Gastroesophageal sphincter (tissue), 4 donors: ENCODE measurements at places on chromosomes 1 and 21. TPM values are rescaled to one million over a fixed set of nuclear protein-coding genes. Genes with fewer than 3 reads are reported as not detected.

- ATAC-seq, result no peak
These were observed 5.2 kb downstream of the IFI6 start for GRCh38 chr1:27666791-27667254.

GRCh38 chr21:45768740-45769048, 125.2 kb downstream of the PCBP3 start:
- no peak for ATAC-seq

- ATAC-seq, result no peak
These were observed 49.5 kb upstream of the KCNK2 start for GRCh38 chr1:215032911-215033526.

DNA sequence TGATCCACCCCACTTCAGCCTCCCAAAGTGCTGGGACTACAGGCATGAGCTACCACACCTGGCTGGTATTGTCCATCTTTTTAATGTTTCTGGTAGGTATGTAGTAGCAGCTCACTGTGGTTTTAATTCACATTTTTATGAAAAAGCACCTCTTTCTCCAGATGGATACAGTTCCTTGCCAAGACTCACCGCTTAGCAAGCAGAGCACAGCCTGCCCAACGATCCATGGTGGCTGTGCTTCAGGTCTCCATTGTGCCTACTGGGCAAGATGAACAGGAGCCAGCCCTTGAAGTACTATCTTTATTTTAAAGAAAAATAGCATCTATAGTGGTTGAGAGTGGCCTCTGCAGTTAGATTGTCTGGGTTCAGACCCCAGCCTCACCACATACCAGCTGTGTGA, 37.6 kb upstream of the GRHL3 start:
- no peak for ATAC-seq

GRCh38 chr1:165632491-165632890, 1.5 kb downstream of the MGST3 start:
- no peak for ATAC-seq

- peak; percentile 77 for ATAC-seq
These were observed 1.5 kb downstream of the ATP8B2 start for GRCh38 chr1:154326546-154327465.

- no peak for ATAC-seq
These were observed 577.2 kb upstream of the ZRANB2 start for GRCh38 chr1:71657891-71658679.

GRCh38 chr1:217626321-217626720, 4.6 kb downstream of the GPATCH2 start:
- ATAC-seq, result no peak

- ATAC-seq, result no peak
These were observed 72.0 kb upstream of the ATF3 start for GRCh38 chr1:212536586-212536985.

DNA sequence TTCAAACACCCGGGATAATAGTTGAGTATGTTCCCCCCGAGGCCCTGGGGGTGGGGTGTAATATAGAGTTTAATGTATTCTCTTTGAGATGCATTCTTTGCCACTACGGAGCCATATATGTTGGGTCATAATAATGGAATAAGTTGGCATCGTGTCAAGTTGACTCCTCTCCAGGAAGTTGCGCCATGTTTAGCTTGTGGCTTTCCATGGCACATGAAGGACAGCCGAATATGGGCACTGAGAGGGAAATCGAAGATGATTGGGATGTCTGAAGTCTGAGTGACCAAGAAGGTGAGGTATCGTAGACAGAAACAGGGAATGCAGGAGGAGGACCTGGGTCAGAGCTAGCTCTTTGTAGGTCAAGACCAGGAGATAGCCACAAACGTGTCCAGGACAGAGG, 92.6 kb downstream of the PAX7 start:
- ATAC-seq, result no peak

GRCh38 chr1:168281603-168282325, 1.1 kb downstream of the TBX19 start:
- no peak for ATAC-seq

- no peak for ATAC-seq
These were observed 94.2 kb upstream of the SERBP1 start for GRCh38 chr1:67524143-67525052.

DNA sequence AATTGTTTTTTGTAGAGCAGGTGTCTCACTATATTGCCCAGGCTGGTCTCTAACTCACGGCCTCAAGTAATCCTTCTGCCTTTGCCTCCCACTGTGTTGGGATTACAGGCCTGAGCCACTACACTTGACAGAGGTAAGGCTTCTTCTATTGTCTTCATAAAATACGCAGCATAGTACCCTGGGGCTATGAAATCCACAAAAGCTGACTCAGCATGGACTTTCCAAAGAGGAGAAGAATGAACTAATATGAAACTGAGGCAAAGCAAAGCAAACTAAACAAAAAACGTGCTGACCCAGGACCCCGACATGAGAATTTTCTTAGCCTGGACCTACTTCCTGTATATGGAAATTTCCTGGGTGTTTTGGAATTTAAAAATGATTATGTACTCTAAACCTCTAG, 18.5 kb upstream of the ATP13A2 start:
- no peak for ATAC-seq

DNA sequence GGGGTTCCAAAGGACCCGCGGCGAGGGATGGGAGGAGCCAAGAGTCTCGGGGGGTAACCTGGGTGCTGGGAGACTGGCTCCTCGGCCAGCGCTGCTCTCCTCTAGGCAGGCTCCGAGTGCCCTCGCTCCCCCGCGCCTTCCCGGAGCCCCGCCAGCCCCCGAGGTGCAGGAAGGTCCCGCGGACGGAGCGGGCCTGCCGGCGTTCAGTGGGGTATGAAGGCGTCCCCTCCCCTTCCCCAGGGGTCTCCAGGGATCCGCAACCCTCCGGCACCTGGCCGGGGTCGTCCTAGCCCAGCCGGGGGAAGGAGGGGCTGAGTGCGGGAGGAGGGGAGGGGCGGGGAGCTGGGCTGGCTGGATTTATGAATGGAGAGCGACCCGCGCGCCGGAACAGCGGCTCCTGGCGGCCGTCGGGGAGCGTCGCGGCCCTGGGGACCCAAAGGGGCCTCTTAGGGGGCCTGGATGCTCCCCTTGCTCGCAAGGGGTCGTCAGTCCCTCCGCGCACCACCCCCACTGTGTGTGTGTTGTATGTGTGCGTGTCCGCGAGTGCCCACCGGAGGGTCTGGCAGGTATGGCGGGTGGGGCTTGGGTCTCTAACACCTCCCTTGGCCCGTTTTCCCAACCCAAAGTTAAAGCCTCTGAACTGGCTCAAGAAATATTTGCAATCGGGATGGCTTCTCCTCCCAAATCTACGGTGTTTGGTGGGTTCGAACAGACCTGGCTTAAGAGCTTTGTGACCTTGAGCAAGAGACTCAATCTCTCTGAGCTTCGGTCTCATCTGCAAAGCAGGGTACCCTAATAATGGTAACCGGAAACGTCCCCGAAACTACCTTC, 642 bp downstream of the HCRTR1 start:
- peak; percentile 35 for ATAC-seq

DNA sequence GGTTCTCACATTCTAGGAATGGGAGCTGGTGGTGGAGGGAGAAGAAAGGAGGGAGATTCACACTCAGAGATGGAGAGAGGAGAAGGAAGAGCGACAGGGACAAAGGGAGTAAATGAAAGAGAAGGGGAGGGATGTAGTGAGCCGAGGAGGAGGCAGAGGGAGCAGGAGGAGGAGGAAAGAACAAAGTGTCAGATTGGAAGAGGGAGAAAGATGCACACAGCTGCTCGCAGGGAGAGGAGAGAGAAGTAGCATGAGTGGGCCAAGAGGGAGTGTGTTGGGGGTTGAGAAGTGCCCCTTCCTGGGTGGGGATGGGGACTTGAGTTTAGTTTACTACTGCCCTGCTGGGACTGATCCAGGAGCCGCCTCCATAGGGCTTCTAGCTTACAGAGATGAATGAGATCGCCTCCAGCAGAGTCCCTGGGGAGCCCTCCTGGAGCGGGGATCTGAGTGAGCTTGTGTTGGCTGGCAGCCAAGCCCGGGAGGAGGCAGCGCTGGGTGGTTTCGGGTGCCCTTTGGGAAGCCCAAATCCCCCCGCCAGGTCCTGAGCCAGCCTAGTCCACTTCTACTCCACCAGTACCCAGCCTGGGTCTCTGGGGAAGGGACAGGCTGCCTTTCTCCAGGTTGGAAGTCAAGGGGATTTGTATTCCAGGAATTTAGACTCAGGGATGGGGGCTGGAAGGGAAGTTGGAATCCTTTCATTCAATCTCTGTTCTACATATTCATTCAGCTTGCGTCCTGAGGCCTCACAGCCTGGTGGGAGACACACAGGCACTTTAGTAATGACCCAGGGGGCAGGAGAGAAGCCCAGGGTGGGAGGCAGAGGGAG, 20.9 kb downstream of the PTPRU start:
- ATAC-seq, result no peak

- no peak for ATAC-seq
These were observed 118.8 kb upstream of the IRF2BP2 start for GRCh38 chr1:234728740-234729139.

DNA sequence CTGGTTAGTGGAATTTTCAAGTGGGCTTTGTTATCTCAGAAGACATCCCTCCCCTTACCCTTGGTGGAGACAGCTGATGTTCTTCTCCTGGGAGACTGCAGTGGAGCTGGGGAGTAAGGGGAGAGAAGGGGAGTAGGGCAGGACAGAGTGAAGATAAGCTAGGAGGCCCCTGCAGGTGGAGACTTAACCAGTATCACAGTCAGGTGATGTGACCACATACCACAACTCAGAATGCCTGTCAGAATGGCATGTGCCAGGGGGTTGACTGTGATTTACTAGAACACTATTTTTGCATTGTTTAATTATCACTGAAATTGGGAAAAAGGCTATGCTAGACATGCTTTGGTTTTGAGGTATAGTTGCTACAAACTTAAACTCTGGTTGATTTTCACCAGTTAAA, 124.6 kb downstream of the NRDC start:
- ATAC-seq, result no peak

DNA sequence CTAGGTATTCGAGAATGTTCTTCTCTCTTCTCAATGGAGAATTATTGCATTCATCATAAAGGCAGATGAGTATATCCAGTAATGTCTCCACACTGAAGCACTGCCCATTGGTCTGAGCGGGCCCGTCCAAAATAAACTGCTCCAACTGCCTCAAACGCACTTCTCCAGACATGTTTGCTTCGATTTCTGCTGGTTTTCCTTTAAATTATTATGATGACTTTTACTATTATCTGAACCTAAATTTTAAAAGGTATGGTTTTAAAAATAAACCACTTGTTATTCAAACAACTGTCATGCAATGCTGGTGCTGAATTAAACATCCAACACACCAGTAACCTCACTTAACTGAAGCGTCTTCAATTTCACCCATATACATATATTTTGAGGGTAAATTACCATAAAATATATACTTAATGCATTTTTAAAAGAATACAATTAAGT, 1.3 kb downstream of the CDC42BPA start:
- ATAC-seq, result no peak

DNA sequence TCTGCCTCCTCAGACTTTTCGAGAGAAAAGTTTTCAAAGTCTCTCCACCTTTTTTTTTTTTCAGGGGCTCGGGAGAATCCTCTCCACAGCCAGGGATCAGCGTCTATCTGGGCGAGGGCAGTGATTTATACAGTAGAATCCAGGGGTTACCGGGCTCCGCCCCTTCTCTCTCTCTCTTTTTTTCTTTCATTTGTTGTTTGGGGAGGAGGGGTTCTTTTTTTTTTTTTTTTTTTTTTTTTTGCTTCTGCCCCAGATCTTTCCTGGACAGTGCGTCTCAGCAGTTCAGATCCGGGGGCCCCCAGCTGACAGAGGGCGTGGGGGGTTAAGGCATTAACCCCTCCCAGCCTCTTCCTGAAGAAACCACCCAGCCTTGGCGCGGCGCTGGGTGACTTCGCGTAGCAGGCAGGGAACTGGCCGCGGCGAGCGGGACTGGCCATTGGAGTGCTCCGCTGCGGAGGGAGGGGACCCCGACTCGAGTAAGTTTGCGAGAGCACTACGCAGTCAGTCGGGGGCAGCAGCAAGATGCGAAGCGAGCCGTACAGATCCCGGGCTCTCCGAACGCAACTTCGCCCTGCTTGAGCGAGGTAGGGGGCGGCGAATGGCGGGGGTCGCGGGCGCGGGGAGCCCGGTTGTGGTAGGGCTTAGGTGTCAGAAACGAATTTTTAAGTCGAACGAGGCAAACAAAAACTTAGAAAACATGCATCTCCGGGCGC, at the start of gene S1PR1:
Gene S1PR1 (plus strand): TSS at position 504 of the 713 bp plus-strand sequence. CDS start 1,966 bp downstream, outside the sequence.
- ATAC-seq, result peak; percentile 40

GRCh38 chr1:167401260-167401873, 117.0 kb downstream of the CD247 start:
- ATAC-seq, result no peak

- ATAC-seq, result no peak
These were observed 111.1 kb downstream of the GLUL start for GRCh38 chr1:182280504-182280900.

DNA sequence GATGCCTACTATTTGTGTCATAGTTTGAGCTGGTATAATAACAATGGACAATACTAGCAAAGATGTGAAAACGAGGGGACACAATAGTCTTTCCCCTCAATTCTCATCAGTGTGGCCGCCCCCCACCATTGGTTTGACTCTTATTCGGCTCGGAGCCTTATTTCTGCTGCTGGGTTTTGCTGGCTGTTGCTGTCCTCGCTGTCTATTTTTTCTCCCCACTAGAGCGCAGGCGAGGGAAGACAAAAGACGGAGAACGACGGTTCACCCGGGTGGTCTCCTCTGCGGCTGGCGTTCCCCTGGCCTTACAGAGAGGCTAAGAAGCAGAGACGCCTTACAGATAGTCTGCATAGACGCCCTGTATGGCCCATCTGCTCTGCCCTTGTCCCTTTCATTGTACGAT, 19.4 kb downstream of the CLIC6 start:
- no peak for ATAC-seq

- ATAC-seq, result peak; percentile 41
These were observed 22.9 kb upstream of the DISC1 start for GRCh38 chr1:231603598-231604275.

GRCh38 chr1:53593758-53594380, 134.7 kb downstream of the DMRTB1 start:
- no peak for ATAC-seq

DNA sequence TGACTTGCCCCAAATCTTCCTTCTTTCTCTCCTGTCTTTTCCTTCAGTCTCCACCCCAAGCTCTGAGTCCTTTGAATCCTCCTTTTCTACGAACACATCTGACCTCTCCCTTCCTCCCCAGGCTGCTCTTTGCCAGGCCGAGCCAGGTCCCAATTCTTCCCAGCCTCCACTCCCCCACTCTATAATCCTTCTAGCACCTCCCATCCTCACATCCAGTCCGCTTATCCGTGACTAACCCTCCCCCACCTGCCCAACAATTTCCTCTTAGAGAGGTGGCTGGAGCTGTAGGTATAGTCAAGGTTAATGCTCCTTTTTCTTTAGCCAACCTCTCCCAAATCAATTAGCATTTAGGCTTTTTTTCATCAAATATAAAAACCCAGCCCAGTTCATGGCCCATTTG, 9.5 kb upstream of the HPDL start:
- ATAC-seq, result no peak

Gene ATP1A2
- total RNA-seq, result 157 TPM

Gene SPSB1
- total RNA-seq, result 56.3 TPM

Gene CDC20
- total RNA-seq, result 0.69 TPM

Gene OPTC
- not detected for total RNA-seq

Gene RGS1
- total RNA-seq, result 8.3 TPM

Gene RSPH1
- total RNA-seq, result 1.9 TPM

Gene SH3BGR
- 5.9 TPM for total RNA-seq

Gene VWA5B1
- not detected for total RNA-seq

Gene JAM2
- 51.1 TPM for total RNA-seq

Gene IL19
- not detected for total RNA-seq

Gene PADI6
- not detected for total RNA-seq

Gene SYT11
- total RNA-seq, result 14.8 TPM

Gene PIGM
- total RNA-seq, result 5.4 TPM
